ENCODE measurements at places on chromosomes 7 and 10. TPM values are rescaled to one million over a fixed set of nuclear protein-coding genes. Genes with fewer than 3 reads are reported as not detected.

Gene SLC16A12
- total RNA-seq, result 1.5 TPM

Gene IFIT2
- total RNA-seq, result 2.2 TPM

Gene MSS51
- 0.48 TPM for total RNA-seq

Gene FAM25A
- not detected for total RNA-seq

Gene ANTXRL
- 0.46 TPM for total RNA-seq

Data from A549 treated with dexamethasone at 1 μM for 4 hours (cell line).